ENCODE measurements at places on chromosomes 6 and 20. TPM values are rescaled to one million over a fixed set of nuclear protein-coding genes. Genes with fewer than 3 reads are reported as not detected.

Gene SPEF1
- total RNA-seq = 0.45 TPM

DNA sequence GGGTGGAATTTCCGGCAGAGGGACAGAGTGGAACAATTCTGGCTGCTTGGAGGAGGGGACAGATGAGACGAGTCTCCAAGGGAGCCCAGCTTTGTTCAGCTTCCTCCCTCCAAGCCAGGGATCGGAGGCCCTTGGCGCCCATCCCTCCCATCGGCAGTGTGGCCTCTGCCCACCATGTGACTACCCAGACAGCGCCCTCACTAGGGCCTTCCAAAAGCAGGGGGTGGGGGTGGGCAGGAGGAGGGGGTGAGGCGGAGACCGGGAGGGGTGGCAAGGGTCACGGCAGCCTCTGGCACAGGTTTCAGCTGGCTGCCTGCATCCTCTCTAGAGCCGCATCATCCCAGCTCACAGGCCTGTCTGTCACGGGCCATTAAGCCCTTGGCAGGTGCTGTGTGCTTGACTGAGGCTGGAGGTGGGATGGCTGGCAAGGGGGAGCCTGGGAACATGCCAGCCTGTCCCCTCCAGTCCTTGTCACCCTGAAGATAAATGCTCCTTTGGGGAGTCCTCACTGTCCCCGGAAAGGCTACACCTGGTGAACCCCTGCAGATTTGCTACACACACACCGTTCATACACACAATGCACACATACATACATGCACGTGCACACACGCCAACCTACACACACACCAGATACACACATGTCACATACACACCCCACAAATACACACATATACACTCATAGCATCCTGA lies 6.2 kb upstream of the FGD2 start:
- no peak overlapping the region for H3K27ac ChIP-seq
- peaks cover 4% of the 10 kb centered on the region for H3K27me3 ChIP-seq
- no peaks in the 10 kb centered on the region for H3K36me3 ChIP-seq
- no peak for DNase-seq

DNA sequence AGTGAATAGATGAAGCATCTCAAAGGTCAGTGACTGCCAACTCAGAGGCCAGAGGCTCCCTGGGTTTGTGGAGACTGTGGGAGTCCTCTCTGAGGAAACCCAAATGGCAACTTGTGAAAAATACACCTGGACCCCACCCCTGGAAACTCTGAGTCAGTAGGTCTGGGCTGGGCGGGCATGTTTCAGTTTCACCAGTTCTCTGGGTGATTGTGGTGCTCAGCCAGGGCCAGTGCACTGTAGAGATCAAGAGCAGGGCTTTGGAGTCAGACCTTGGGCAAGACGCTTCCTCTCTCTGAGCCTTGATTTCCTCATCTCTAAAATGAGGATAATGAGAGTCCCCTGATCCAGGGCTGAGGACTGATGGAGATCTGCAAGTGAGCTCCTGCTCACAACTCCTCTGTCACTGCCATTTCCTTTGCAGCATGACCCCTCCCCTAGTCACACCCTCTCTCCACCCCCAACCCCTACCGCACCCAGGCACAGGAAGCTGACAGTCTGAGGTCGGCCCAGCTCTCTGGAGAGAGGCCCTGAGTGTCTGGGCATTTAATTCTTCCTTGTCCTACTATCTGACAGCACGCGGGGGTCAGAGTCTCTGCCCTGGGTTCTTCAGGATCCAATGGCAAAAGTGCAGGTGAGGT lies 5.1 kb downstream of the DEF6 start:
- peaks cover 2% of the 10 kb centered on the region for H3K27me3 ChIP-seq
- H3K36me3 ChIP-seq = no peaks in the 10 kb centered on the region
- peaks cover 4% of the 10 kb centered on the region for H3K4me1 ChIP-seq
- H3K27ac ChIP-seq = no peak overlapping the region
- no peak for DNase-seq

GRCh38 chr6:2033544-2033943 lies 211.9 kb downstream of the GMDS start:
- no peak overlapping the region for H3K4me3 ChIP-seq
- no peaks in the 10 kb centered on the region for H3K36me3 ChIP-seq
- DNase-seq = no peak

Data from astrocyte (in vitro differentiated cells and primary cell).